Activated naive CD4-positive, alpha-beta T cell treated with anti-CD3 and anti-CD28 coated beads, Interleukin-2, amount 50 U/mL, for 16 hours (primary cell): ENCODE measurements at places on chromosomes 11 and 22.

DNA sequence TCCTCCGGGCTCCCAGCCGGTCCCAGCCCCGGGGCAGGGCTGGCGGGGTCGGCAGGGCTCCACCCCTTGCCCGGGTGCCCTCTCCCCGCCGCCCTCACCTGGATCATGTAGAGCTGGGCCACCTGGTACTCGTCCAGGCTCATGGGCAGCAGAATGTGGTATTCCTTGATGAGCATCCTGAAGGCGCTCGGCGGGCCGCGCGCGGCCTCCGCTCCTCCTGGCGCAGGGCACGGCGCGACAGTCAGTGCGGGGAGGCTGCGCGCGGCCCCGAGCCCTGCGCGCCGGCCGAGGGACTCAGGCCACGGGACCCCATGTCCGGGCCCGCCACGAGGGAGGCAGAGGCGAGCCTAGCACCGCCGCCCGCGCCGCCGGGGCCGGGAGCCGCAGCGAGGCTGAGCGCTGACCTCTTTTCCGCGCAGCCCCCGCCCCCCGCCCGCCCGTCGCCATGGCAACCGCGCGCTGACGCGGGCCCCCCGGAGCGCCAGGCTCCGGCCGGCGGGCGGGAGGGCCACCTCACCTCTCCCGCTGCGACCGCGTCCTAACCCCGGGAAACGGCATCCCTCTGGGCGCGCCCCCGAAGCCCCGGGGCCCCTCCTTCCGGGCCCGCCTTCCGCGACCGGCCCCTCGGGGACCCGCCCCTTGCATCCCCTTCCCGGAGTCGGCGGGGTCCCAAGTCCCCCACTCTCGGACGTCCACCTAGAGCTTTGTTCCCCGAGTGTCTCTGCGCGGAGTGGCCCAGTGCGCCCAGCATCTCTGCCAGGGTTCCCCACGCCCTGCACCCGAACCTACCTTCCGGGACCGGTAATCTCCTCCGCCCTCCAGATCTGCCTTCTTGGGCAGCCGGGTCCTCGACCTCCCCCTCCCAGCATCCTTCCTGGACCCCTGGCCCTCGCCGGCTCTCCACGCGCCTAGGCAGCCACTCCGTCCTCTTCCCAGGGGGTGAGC, 886 bp downstream of the PITPNM1 start:
- DNase-seq: no peak

DNA sequence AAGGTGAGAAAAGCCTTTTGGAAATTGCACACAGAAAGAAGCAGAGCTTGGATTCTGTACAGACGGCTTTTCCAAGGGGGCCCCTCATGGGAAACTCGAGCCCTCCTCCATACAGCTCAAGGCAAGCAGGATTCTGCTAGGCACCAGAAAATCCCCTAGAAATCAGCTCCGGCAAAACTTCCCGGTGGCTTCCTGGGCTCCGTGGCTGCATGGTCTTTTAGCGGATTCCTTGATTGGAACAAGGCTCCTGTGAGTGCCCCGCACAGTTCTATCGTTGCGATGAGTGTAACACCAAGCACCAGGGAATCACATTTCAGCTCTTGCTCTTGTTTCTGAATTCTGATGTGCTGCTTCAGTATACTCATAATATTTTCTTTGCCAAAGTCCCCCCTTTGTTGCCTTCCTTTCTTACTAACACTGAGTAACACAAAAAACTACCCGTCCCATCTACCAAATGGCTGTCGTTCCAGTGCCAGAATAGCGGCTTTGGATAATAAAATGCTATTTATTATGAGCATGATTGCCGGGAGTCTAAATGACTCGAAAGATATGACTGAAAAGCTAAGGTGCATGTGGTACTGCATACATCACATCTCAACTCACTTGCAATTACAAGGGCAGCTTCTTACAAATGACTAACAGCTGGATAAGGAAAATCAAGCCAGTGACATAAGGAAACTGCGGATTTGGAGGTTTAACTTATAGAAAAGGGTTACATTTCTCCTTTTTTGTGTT, 494.1 kb downstream of the DLG2 start:
- no peak for DNase-seq

GRCh38 chr11:876545-876944, 33.9 kb downstream of the TSPAN4 start:
- no peak for DNase-seq

DNA sequence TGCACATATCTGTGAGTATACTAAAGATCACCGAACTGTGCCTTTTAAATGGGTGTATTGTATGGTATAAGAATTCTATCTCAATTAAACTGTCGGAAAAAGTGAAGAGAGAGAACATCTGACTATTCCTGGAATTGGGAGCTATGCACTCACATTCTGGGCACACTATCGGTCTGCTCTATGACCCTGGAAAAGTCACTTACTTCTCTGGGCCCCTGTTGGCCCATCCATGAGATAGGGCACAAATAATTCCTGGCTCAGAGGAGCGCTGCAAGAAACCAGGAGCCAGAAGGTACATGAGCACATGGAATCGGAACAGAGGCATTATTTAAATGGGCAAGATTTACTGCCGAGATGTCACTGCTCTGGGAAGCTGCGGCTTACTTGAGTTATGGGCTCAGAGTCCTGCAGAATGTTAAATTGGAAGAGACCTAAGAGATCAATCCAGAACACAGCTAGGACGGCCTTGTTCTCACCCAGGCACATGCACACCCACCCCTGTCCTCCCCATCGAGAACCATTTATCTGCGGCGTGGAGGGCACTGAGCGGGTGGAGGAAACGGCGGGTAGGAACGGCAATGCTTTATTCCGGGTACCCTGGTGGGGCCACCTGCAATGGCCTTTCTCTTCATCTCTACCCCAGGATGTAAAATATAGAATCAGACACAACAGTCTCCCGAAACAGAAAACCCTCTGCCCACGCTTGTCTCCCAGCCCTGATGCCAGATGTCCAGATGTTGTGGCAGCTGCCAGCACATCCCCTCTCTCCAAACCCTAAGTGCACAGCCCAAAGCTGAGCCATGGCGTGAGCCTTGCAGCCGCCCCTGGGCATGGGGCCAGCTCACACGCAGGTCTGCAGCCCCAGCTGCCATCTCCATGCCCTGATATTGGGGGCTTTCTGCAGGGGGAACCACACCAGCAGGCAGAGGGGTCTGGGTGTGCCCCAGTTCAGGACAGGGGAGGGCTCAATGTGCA, 142.4 kb downstream of the DSCAML1 start:
- no peak for DNase-seq

GRCh38 chr11:121365304-121365703, 72.7 kb downstream of the SC5D start:
- DNase-seq: no peak

DNA sequence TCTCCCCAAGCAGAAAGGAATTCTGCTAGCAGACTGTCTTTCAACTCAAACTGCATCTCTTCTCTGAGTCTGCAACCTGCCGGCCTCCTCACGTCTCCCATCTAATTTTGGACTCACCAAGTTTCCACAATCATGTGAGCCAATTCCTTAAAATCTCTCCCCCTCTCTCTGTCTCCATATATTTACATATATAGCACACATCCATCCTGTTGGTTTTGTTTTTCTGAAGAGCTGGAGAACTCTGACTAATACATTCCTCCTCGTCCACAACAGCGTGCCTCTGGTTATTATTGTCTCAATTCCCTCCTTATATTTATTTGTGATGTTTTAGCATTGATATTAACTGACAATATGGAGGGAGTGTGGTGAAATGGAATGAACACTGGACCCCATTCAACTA, 29.6 kb upstream of the FJX1 start:
- no peak for DNase-seq

DNA sequence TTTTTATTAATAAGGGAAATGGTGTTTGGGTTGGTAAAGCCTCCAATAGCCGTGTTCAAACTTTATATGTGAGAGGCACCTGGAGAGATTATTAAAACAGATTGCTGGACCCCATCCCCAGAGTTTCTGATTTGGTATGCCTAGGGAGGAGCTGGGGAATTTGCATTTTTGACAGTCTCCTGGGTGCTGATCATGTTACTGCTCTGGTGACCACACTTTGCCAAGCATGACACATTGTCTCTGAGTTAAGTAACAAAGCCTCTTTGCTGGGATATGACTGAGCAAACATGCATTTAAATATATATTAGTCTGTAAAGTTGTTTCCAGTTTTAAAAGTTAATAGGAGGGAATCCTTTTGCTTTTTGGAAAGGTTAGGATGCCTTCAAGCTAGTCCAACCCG, 140.4 kb downstream of the NAV2 start:
- DNase-seq: no peak

DNA sequence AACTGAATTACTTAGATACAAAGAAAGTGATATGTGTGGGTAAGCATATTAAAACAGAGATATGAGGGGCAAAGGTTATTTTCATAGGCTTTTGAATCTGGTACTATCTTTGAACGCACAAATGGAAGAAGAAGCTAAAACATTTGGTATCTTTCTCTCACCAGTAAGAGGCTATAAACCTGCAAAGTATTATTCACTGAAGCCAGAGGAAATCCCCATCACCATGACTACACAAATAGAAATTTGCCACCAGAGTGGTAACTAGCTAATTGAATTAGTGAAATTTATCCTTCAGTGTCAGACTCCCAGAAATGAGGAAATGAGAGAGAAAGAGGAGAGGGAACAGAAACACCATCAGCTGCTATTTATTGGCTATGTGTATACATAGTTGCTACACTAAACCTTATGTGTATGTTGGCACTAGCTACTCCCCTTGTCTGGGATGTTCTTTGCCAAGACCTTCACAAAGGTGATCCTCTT, 503.4 kb downstream of the DLG2 start:
- no peak for DNase-seq

DNA sequence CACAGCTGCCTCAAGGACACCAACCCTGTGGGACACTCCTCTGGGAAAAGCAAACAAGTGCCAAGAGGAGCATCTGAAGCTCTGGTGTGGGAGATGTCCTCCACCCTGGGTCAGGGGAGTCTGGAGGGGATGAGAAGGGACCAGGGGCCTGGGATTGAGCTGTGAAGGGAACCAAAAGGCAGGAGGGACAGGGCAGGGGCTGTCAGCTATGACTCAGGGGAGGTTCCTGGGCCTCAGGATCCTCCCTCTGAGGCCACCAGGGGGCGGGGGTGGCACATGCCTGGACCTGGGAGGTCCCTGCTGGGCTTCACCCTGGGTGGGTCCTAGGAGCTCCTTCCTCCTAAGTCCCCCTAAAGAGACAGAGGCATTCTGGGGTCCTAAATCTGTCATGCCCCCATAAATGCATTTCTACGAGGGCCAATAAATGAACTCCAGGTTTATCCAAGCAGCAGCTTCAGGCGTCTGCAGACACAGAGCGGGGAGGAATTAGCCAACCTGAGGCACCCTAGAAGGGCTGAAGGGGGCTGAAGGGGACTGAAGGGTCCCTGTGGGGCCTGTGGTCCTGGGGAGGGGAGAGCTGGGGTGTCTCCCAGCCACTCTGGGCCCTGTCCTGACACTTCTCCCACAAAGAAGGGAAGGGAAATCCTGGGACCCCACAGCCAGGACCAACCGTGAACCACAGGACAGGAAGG, 31.9 kb upstream of the IGLL5 start:
- no peak for DNase-seq

- DNase-seq: no peak
Observed at GRCh38 chr11:115778928-115779650, 274.9 kb upstream of the CADM1 start.

GRCh38 chr11:86987679-86988078, 32.5 kb upstream of the FZD4 start:
- DNase-seq: no peak

DNA sequence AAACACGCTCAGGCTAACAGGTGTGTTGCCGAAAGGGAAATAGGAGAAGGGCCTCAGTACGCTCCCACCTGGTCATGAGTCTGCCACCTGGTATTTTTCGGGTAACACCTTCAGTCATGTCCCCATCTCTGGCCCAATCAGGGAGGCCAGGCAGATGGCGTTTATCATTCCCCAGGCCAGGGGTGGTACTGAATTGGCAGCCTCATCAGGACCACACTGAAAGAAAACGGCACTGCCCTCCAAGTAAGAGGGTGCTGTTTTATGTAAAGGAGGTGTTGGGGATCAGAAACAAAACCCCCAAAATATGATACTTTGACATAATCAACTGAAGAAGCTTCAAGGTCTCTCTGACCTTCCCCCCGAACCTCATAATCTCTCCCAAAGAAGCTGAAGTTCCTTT, 58.9 kb downstream of the RCN1 start:
- DNase-seq: no peak

GRCh38 chr11:88203604-88204003, 28.4 kb upstream of the RAB38 start:
- DNase-seq: no peak

DNA sequence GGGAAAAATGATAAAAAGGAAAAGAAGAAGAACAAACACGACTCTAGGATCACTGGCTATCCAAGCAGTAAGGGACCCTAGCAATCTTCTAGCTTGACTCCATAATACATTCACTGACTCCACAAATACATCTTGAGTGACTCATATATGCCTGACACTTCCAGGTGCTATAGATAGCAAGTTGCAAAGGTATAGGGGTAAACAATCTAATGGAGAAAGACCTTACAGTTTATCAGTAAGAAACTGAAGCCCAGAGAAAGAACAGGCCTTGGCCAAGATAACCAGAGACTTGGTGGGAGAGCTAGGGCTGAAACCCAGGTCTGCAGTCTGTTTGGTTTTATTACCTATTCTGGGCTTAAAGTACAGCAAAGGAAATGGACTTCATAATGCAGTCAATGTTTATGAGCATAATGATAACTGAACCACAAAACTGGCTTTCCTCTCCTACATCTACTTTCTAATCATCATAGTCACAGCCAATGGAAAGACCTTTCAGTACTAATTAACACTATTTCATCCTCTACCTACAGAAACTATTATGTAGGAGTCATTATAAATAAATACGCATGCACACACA, 19.7 kb upstream of the SLC5A1 start:
- no peak for DNase-seq

DNA sequence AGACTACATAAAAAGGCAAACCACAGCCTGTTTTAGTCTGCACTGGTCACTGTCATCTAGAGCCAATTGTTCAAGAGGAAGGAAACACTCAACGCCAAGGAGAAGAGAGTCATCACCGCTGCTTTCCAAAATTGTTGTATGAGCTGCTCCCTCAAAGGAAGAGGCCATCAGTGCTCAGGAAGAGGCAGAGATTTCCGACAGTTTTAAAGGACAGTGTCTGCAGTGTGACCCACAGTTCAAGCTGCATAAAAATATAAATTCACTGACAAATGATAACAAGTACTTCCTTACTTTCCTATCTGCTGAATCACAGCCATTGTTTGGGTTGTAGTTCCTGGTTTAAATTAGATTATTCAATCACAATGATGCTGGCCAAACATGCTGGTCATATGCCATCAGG, 16.4 kb downstream of the PRCP start:
- DNase-seq: no peak

GRCh38 chr22:22158965-22159364, 85.6 kb upstream of the VPREB1 start:
- no peak for DNase-seq

- no peak for DNase-seq
Observed at GRCh38 chr11:69113226-69113625, 42.5 kb upstream of the SMIM38 start.

- DNase-seq: no peak
Observed at GRCh38 chr11:60206616-60207015, 23.7 kb upstream of the MS4A6A start.
